MV-4-11 (cell line): ENCODE measurements at places on chromosomes 5 and 9.

DNA sequence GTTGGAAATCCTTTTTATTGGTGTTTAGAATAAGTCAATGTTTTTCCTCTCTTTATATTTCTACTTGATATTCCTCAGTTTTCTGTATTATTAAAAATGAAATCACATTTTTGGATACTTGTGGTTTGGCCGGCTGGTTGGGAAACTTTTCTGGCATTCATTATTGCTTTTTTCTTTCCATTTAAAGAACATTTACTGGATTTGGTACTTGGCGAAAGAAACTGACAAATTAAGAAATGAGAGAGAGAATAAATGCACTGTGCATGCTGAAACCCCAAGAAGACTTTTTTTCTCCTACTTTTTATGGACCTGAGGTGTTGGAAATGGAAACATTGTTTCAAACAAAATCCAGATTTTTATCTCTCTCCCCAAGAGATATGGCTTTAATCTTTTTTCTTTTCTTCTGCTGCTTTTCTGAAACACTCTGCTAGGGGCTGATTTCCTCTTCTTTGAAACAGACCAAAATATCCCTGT, 128.4 kb downstream of the SNX18 start:
- DNase-seq = no peak

DNA sequence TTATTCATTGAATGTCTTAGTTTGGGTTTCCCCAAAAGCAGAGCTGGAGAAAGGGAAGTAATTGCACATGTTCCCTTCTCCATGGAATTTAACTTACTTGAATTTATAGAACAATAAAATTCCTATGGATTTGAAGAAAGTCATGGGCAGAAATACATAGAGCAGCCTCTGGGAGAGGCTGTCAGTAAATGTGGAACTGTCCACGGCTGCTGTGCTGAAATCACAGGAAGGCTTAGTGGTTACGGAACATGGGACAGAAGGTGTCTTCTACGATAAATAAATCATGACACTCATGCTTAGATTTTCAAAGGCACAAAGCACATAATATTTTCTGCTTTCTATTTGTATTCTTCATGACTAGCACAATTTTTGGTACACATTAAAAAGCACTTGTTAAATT, 440.6 kb upstream of the IZUMO3 start:
- no peak for DNase-seq

DNA sequence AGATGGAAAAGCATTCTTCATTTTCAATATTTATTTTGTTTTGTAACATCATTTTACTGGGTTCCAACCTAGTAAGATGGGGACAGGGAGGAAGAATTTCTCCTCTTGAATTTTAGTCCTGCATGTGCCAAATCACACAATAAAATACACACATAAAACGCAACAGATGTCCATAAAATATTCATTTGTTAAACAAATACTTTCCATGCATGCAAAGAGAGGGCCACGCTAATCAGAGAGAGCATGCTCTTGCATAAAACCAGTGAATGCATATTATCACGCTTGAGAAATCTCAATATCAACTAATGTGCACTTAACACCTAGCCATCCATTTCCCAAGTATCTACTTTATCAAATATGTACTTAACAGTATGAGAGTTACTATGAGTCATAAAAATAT, 212.6 kb upstream of the TARS1 start:
- no peak for DNase-seq

DNA sequence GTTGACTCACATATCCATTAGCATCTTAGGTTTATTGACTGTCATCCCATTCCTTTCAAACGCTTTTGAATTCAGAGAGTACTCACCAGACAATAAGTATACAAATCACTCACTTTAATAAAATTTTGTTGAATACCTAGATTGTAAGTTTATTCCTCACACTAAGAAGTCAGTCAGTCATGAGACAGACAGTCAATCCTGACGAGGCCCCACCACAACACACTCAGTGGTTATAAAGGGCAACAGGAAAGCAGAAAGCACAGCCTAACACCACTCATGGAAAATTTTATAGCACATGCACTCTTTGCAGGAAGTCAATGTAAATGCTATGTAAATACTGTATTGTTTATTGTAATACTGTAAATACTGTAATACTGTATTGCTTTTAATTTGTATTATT, 176.3 kb upstream of the PTGER4 start:
- peak; percentile 47 for DNase-seq

GRCh38 chr5:37849641-37850040, 9.8 kb upstream of the GDNF start:
- no peak for DNase-seq

- no peak for DNase-seq
Measured at GRCh38 chr9:104553261-104553660, 15.7 kb upstream of the OR13C8 start.

- DNase-seq = no peak
Measured at GRCh38 chr9:129138476-129139232, 27.4 kb downstream of the PTPA start.

DNA sequence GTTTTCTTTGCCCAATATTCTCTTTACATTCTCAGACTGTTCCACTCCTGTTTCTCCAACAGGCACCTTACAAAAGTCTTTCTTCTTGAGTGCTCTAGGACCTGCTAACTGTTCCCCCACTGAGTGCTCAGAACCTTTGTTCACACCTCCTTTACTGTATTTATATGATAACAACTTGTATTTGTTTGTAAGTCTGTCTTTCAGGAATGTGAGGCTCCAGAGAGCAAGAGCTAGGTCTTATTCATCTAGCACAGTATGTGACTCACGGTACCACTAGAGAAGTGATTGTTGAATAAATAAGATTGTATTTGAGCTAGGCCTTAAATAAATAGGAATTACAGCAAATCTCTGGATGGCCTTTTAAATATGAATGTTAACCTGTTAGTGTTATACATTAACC, 42.5 kb upstream of the MYOT start:
- DNase-seq = no peak

GRCh38 chr9:133056533-133056932, 5.2 kb upstream of the CEL start:
- no peak for DNase-seq

DNA sequence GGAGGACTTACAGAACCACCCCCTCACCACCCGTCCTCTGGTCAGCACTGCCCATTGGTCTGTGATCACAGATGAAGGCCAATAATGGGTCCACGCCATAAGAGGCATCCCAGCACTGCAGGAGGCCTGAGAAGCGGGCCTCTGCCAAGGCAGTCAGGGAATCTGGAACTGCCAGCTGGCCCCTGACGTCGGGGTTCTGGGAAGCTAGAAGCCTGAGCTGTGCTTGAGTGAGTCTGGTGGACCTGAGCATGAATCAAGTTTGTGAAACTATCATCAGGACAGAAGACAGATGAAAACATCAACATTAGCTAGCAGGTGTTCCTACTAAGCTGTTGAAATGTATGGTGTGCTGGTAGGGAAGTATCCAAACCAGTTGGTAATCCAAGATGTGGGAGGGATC, 7.8 kb downstream of the ANGPTL2 start:
- no peak for DNase-seq

- DNase-seq = no peak
Measured at GRCh38 chr5:94788527-94788926, 170.1 kb downstream of the SLF1 start.

DNA sequence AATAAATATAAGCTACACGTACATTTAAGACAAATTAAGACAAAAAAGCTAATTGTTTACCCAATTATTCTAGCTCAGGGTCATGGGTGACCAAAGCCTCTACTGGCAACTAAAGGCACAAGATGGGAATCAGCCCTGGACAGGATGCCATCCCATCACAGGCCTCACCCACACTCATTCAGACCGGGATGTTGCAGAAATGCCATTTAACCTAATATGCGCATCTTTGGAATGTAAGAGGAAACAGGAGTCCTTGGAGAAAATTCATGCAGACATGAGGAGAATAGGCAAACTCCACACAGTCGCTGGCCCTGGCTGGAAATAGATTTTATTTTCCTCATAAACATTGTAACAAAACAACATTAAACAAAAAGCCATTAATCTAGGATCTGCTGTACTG, 2003.8 kb upstream of the CDH9 start:
- no peak for DNase-seq

DNA sequence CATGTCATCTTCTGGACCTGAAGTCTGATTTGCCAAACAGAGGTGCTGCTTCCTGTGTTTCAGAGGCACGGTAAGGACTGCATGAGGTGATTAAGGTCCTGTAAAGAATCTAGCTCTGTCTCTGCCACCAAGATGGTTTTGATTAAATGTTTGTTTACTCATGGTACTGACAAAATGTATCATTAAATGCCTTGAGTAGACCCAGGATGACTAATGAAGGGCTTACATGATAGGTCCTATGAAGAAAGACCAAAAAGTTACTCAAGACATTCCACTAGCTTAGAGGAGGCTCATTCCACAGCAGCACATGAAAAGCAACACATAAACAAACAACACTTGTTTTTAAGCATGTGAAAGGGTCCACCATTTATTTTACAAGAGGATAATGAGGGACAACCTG, 100.9 kb downstream of the BOD1 start:
- no peak for DNase-seq

GRCh38 chr5:129938077-129938476, 33.8 kb downstream of the CHSY3 start:
- no peak for DNase-seq

GRCh38 chr9:95993337-95993736, 117.8 kb downstream of the ERCC6L2 start:
- DNase-seq = no peak

GRCh38 chr5:111514087-111514486, 1.8 kb upstream of the STARD4 start:
- DNase-seq = no peak

DNA sequence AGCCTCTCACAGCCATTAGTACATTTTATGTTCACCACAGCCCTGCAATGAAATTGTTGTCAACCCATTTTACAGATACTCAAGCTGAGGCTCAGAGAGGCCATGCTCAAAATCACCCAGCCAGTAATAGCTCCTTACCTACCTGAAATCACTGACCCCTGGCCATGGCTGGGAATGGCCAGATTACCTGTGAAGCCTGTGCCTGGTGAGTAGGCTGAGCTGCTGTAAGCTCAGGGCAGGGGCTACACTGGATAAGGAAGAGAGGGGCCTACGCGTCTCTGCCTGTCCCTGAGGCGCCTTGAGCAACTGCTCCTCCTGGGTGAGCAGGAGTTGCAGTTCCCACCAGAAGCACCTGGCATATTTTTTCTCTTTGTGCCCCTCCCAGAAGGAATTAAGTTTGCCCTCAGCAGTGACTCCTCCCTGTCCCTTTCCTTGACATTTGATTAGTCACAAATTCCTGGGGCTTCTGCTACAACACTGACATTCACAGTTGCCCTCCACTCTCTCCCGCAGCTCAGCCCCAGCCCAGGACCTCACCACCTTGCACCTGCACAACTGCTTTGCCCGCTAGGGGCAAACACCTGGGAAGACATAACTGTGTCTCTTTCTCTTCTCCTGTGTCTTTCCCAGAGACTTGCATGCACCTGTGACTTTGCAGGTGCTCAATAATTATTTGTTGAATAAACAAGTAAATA, 5.7 kb downstream of the CLTB start:
- DNase-seq = no peak

GRCh38 chr5:149529463-149529862, 21.8 kb downstream of the CSNK1A1 start:
- no peak for DNase-seq

DNA sequence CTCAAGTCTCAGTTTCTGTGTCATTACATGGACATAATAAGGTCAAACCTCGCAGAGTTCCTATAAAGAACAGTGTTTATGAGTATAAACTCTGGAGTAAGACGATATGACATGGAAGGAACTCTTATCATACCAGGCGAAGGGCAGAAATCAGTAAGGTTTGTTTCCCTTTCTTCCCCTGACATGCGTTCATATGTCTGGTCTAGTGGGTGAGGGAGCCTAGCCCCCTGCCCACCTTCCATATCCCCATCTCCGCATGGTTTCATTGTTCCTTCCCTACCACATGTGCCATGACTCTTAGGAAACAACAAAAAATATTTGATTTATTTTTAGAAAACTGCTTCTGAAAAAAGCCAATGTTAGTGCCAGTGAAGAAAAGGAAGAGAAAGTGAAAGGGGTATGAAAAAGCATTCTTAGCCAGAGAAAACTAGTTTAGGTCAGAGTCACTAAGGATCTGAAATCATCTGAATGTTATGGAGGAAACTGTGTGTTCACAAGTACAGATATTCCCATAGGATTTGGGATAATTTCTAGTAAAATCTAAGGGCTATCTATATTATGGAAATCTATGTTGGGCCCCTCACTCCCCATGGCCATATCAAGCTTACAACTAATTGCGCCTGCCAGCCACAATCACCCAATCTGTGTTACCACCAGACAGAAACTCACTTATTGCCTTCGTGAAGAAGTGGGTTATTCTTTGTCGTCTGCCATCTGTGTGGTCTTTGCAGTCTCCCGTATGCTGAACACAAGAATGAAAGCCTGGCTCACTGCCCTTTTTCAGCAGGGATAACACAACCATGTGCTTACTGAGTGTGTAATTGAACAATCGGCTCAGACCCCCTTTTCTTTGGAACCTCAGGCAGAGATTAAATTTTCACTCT, 19.9 kb upstream of the HMHB1 start:
- DNase-seq = peak; percentile 78

DNA sequence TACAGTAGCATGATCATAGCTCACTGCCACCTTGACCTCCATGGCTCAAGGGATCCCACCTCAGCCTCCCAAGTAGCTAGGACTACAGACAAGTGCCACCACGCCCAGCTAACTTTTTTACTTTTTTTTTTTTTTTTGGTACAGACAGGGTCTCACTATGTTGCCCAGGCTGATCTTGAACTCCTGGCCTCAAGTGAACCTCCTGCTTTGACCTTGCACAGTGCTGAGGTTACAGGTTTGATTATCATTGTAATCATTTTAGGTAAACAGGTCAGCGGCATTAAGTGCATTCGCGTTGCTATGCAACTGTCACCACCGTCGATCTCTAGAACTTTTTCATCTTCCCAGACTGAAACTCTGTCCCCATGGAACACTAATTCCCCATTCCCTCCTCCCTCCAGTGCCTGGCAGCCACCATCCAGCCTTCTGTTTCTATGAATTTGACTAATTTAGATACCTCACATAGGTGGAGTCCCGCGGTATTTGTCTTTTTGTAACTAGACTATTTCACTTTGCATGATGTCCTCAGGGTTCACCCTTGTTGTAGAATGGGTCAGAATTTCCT, 5.8 kb upstream of the CARD19 start:
- DNase-seq = no peak

- no peak for DNase-seq
Measured at GRCh38 chr5:65812648-65813047, 90.6 kb downstream of the NLN start.

DNA sequence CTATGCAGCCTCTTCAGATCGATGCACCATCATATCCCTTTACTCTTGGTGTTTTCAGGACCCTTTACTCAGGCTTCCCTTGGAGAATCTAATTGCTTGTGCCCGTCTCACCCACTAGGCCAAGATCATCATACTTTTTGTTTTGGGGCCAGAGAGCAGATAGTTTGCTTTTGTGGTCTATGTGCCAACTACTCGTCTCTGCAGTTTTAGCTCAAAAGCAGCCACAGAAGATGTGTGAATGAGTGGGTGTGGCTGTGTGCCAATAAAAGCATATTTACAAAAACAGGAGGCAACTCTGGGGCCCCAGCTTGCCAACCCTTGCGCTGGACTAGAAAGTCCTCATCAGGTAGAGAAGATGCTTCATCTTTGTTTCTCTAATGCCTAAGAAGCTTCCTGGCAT, 216.8 kb downstream of the SEMA5A start:
- no peak for DNase-seq

GRCh38 chr9:99753436-99753835, 68.2 kb upstream of the NR4A3 start:
- no peak for DNase-seq
